ENCODE measurements at places on chromosomes 6 and 20. TPM values are rescaled to one million over a fixed set of nuclear protein-coding genes. Genes with fewer than 3 reads are reported as not detected.

DNA sequence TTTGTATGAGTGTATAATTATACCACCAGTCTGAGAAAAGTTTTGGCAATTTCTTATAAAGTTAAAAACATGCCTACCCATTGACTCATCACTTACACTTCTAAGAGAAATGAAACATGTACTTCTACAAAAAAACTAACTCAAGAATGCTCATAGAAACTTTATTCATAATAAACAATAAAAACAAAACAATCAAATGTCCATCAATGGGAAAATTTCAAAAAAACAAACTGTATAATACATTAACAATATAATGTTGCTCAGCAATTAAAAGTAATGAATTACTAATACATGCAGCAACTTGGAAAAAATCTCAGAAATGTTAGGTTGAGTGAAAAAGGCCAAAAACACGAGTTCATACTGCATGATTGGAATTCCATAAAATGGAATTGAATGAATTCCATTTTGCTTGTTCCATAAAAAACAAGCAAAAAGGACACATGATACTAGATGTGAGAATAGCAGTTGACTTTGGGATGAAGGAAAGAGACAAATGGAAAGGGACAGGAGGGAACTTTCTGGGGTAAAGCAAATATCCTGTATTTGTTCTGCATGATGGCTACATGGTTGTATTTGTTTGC, 726.6 kb downstream of the RFPL4B start:
- H3K27ac ChIP-seq = no peak overlapping the region
- no peaks in the 10 kb centered on the region for H3K27me3 ChIP-seq
- H3K4me1 ChIP-seq = no peaks in the 10 kb centered on the region
- no peak for DNase-seq
- H3K4me3 ChIP-seq = no peak overlapping the region

DNA sequence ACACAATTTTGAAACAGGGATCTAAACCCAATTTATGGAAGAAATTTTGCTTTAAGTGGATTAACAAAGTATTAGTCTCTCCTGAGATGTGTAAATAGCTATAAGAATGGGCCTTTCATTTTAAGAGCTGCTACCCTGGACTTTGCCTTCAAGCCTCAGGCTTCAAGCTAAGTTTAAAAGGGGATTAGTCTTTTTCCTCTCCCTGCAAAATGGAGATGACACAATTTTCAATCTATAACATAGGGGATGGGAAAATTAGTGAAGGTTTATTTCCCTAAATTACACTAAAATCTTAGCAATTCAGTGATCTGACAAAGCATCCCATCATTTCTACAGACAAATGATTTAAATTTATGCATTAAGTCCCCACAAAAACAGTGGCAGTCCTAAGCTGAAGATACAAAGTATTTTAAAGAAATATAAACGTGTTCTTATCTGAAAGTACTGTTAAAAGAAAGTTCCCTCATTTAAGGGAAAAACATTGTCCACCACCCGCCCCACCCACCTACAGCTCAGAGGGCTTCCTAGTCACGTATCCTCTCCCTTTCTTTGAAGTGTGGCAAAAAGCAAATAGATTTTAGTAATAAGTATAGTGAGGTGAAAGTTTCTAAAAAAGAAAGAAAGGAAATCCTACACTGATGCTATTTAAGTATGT, 14.5 kb downstream of the ARHGAP18 start:
- DNase-seq = no peak
- H3K4me3 ChIP-seq = no peak overlapping the region
- H3K27me3 ChIP-seq = no peaks in the 10 kb centered on the region
- peaks cover 10% of the 10 kb centered on the region for H3K4me1 ChIP-seq
- H3K36me3 ChIP-seq = no peaks in the 10 kb centered on the region

DNA sequence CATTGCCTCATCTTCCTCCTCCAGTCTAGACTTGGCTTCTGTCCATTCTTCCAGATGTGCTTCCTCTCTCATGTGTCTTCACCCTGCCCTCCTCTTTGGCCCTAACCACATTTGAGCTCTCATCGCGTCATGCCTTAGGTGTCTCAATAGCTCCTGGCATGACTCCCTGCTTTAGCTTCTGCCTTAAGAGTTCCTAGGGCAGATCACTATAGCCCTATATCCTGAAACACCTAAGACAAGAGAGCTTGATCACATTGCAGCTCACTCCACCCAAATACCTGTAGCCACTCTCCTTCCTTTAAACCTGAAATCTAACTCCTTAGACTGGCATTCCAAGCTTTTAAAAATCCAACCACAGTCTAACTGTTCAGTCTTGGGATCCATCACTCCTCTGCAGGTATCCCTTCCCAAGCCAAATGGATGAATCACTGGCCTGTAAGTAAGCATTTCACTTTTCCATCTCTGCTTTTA, 69.0 kb upstream of the STXBP5 start:
- H3K4me3 ChIP-seq = no peak overlapping the region
- H3K4me1 ChIP-seq = no peaks in the 10 kb centered on the region
- H3K27ac ChIP-seq = no peak overlapping the region
- no peaks in the 10 kb centered on the region for H3K36me3 ChIP-seq
- no peaks in the 10 kb centered on the region for H3K27me3 ChIP-seq

Gene AKAP12
- total RNA-seq = 4.0 TPM

Gene KHDC1L
- not detected for total RNA-seq

DNA sequence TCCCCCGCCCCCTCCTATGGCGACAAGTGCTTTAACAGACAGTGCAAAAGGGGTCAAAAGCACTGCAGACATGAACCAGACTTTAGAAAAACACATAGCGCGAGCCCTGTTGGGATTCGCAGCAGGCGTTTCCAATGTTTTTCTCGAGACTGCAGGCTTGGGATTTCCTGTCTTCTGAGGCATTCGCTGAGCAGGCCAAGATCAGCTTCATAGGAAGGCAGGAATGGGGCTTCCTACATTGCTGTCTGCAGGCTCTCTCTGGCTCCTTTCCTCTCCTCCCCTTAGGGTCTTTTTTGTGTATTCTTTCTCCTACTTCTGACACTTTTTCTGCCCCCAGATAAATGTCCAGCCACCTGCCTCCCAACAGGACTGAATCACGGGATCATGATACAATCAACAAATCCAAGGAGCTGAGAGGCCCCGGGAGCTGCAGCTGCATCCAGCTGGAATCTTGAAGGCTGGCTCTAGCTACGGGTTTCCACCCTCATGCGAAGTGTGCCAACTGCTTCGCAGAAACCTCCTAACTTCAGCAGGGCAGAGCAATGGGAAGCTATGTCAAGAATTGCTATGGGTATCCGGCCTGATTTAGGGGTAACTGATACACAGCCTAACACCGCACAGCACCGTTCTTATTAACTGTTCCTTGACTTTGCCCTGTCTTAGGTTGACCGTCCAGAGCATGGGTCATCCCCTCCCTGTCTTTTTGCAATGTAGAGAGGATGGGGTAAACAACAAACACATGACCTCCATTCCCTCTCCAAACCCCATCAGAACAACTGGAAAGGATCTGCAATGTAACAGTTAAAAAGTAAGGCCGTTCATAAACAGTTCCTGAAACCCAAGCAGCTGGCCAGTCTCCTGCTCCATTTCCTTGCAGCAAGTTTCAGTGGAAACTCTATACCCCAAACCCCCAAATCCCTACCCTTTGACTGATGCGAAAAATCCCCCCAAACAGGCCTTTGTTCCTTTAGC, 31.5 kb downstream of the SNX5 start:
- no peak for DNase-seq
- peaks cover 9% of the 10 kb centered on the region for H3K4me1 ChIP-seq
- peaks cover 4% of the 10 kb centered on the region for H3K36me3 ChIP-seq
- no peak overlapping the region for H3K27ac ChIP-seq
- no peaks in the 10 kb centered on the region for H3K27me3 ChIP-seq
- no peak overlapping the region for H3K4me3 ChIP-seq

GRCh38 chr20:62838128-62838891, 21.5 kb downstream of the COL9A3 start:
- H3K36me3 ChIP-seq = no peaks in the 10 kb centered on the region
- no peaks in the 10 kb centered on the region for H3K27me3 ChIP-seq
- H3K4me3 ChIP-seq = no peak overlapping the region
- DNase-seq = no peak
- H3K4me1 ChIP-seq = no peaks in the 10 kb centered on the region

DNA sequence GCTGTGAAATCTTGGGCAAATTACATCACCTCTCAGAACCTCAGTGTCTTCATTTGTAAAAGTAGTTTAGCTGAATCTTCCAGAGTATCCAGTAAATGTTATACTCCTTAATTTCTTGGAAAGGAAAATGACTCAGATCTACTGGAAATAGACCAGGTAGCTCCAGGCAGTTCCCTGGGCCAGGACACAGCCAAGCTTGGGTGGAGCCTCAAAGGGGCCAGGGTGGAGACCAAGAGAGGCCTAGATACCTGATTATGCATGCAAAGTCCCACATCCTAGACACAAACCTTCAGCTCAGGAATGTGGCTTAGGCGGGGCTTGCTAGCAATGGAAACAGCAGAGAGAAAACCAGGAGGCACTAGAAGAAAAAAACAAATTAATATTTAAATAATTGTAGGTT, 272.8 kb downstream of the MAFB start:
- H3K4me3 ChIP-seq = no peak overlapping the region
- no peaks in the 10 kb centered on the region for H3K36me3 ChIP-seq
- no peaks in the 10 kb centered on the region for H3K4me1 ChIP-seq
- DNase-seq = no peak

GRCh38 chr6:140319209-140319608, 944.8 kb upstream of the CITED2 start:
- no peaks in the 10 kb centered on the region for H3K27me3 ChIP-seq
- H3K27ac ChIP-seq = no peak overlapping the region
- H3K4me1 ChIP-seq = no peaks in the 10 kb centered on the region
- no peaks in the 10 kb centered on the region for H3K36me3 ChIP-seq
- no peak overlapping the region for H3K4me3 ChIP-seq

Gene TTK
- total RNA-seq = 0.13 TPM

DNA sequence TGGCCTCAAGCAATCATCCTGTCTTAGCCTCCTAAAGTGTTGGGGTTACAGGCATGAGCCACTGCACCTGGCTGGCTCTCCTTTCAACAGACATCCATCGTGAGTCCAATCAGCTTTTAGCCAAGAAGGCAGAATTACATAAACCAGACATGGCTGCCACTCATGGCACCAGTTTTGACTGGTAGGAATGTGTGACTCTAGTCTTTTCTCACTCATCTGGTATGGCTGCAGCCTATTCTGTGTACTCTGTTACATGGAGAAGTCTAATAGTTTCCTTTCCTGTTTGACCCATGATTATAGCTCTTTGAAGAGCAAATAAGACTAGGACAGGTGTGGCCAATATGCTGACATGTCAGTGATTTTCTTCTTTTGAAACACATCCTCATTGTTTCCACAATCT, 27.0 kb upstream of the RNF144B start:
- no peak overlapping the region for H3K27ac ChIP-seq
- H3K4me3 ChIP-seq = no peak overlapping the region
- DNase-seq = no peak
- H3K4me1 ChIP-seq = no peaks in the 10 kb centered on the region
- no peaks in the 10 kb centered on the region for H3K36me3 ChIP-seq
- no peaks in the 10 kb centered on the region for H3K27me3 ChIP-seq

DNA sequence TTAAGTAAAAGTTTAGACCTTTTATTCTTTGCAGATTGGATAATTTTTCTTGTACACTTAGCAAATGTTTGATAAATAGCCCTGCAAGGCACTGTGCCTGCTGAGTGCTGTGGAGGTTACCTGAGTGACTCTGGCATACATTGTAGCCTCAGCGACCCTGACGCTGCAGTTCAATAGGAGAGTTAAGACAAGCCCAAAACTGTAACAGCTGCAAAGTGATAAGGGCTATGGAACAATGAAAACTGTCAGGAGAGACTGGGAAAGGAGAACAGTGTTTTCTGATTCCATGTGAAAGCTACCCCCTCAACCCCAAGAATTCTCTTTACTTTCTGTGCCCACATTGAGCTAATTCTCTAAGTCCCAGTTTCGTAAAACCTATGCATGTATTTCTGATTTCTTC, 22.2 kb downstream of the HIVEP1 start:
- no peak for DNase-seq
- H3K27ac ChIP-seq = no peak overlapping the region
- H3K4me3 ChIP-seq = no peak overlapping the region
- H3K27me3 ChIP-seq = no peaks in the 10 kb centered on the region
- no peaks in the 10 kb centered on the region for H3K36me3 ChIP-seq
- peaks cover 26% of the 10 kb centered on the region for H3K4me1 ChIP-seq

Data from naive thymus-derived CD4-positive, alpha-beta T cell (primary cell).